ENCODE measurements at places on chromosomes 5 and 9. TPM values are rescaled to one million over a fixed set of nuclear protein-coding genes. Genes with fewer than 3 reads are reported as not detected.

The SEMA5A gene
- total RNA-seq, result 0.08 TPM

The ZNF454 gene
- not detected for total RNA-seq

The SLC36A2 gene
- not detected for total RNA-seq

The APBA1 gene
- 0.35 TPM for total RNA-seq

The UNC5A gene
- total RNA-seq, result not detected

The TRAF2 gene
- total RNA-seq, result 41.7 TPM

The TAF1L gene
- total RNA-seq, result 0.03 TPM

The RGS7BP gene
- total RNA-seq, result not detected

The SLC34A3 gene
- total RNA-seq, result not detected

The OTP gene
- not detected for total RNA-seq

The OGN gene
- total RNA-seq, result not detected

The C9orf152 gene
- total RNA-seq, result not detected

The SIGMAR1 gene
- total RNA-seq, result 55.1 TPM

The GMCL2 gene
- total RNA-seq, result not detected

The ZBTB34 gene
- total RNA-seq, result 8.0 TPM

The IRX1 gene
- not detected for total RNA-seq

The POLK gene
- 25.9 TPM for total RNA-seq

The PAPPA gene
- 0.10 TPM for total RNA-seq

The MYORG gene
- total RNA-seq, result 3.8 TPM

The YTHDC2 gene
- total RNA-seq, result 37.3 TPM

The SAPCD2 gene
- 25.2 TPM for total RNA-seq

The HTR1A gene
- not detected for total RNA-seq

The CRAT gene
- 13.6 TPM for total RNA-seq

The LMX1B gene
- total RNA-seq, result not detected

The AK8 gene
- not detected for total RNA-seq

The IL9 gene
- total RNA-seq, result not detected

The SLC46A2 gene
- not detected for total RNA-seq

The CATSPER3 gene
- 1.1 TPM for total RNA-seq

The GRXCR2 gene
- total RNA-seq, result not detected

The MARCOL gene
- total RNA-seq, result not detected

The SPARC gene
- total RNA-seq, result 0.89 TPM

The SLC6A3 gene
- not detected for total RNA-seq

The SLC4A9 gene
- 0.68 TPM for total RNA-seq
